ENCODE measurements at places on chromosomes 6 and 20.
A peak's percentile ranks its signal among the peaks of the same experiment; 100 is the strongest.

DNA sequence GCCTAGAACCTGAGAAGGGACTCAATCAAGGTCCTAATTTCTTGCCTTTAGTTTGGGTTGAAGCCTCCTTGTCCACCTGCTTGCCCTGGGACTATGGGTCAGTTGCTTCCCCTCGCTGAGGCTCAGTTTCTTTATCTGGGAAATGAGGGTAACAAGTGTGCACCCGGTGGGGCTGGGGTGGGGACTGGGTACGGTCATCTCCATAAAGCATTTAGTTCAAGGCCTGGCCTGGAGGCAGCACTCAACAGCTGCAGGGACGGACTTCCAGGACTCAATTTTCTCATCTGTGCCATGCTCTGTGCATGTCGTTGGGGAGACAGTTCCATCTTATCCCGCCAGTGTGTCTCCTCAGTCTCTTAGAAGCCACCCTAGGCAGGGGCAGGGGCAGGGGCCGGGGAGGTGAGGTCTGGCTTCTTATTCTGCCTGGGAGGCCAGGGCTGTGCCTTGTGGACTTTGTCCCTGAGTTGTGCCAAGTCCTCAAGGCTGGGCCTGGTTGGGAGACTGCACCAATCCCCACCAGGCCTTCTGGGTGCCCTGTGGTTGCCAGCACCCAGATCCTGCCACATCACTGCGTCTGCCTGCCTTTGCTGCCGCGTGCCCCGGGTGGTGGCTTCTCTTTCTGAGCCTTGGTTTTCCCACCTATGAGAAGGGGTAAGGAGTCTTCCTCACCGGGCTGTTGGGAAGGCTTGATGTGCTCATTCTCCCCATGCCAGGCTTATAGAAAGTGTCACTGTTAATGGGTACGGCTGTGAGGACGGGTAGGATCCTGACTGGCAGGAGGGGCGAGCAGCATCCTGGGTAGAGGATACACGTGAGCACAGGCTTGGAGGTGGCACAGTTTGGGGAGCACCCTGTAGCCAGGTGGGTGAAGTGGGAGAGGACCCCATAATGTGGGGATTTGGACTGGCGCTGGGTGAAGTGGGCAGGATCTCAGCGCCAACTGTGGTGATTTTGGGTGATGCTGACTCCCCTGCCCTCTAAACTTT lies 8.6 kb downstream of the SRC start:
- no peak for DNase-seq

- no peak for DNase-seq
These were observed 75.2 kb upstream of the PMEPA1 start for GRCh38 chr20:57785061-57785460.

DNA sequence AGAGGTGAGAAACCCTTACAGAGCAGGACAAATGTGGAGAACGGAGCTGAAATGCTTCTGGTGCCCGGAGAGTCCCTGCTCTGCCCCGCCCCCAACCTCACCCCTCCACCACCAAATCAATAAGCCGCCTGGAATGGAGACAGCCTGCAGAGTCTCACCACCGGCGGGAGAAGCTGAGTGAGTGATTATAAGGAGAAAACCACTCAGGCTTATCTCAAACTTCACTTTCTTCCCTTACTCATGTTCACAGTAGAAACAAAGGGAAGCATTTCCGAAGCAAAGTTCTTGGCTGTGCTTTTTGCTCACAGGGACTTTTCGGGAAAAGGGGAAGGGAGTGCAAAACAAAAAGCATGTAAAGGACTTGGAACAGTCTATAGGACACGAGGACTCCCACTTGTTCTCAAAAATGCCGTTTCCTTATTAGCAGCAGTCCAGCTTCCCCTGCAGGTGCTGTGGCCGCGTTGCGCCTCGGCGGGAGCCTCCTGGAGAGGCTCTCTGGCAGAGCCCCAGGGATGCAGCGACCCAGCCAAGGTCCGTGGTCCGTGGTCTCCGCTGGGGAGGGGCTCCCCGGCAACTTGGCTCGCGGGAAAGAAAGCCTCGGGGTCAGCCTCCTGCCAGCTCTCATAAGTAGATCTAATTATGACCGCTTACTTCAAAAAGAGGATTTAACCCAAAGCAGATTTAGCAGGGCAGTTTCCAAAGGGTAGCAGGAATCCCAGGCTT lies 64.8 kb upstream of the TMEM30A start:
- peak; percentile 27 for DNase-seq

GRCh38 chr6:112034616-112034995 lies 19.3 kb upstream of the CCN6 start:
- no peak for DNase-seq

- no peak for DNase-seq
These were observed 5.8 kb upstream of the SRXN1 start for GRCh38 chr20:658731-659291.

DNA sequence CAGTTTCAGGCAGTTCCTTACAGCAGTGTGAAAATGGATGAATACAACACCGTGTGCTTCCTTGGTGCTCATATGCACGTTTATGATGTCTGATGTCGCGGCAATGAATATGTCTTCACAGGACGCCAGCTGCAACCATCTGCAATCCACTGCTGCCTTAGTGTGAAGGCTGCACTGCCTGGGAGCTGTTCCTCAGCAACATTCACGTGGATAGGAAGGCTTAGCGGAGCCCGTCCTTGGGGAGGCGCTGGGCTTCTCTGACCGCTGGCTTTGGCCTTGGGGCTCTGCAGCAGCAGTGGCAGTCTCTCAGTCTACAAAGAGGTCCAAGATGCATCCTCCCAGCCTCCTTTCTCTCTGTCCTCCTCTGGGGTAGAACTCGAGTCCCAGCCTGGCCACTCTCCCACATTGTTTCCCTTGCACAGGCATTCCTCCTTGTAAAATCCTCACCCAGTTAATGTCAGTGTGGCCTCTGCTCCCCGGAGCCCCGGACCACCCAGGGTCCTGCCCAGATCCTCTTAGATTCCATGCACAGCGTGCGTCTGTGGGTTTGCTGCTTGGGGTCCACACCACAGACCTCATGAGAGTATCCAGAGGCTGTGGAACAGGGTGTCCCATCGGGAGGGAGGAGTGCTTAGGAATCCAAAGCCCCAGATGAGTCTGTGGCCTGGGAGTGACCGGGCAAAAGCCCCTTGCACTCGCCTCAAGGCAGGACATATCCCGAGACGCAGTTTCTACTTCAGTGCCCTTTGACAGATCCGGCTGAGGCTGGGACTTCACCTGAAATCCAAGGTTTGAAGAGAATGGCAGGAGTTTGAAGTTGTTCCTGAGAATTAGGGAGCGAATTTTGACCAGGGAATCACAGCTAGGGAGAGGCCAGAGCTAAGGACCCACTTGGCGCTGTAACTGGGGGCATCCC lies 181.3 kb downstream of the THBS2 start:
- DNase-seq, result no peak

DNA sequence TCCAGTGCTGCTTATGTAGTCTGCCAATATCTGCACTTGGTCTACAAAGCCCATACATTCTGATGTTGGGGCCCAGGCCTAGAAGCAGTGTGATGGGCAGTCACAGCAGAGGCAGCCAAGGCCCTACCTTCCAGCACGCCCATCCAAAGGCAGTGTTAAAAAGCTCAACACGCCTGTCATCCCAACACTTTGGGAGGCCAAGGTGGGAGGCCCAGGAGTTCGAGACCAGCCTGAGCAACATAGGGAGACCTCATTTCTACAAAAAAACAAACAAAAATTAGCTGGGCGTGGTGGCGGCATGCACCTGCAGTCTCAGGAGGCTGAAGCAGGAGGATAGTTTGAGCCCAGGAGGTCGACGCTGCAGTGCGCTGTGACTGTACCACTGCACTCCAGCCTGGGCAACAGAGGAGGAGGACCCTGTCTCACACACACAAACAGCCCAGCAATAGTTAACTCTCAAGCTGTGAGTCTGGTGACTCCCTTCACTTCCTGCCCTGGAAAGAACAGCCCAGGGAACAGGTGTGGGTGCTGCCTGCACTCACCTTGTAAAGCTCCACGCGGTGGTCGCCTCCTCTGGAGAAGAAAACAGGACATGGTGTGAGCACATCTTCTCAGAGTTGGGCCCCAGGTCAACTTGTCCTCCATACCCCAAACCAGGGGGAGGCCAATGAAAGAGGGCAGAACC lies 68.8 kb downstream of the PYGB start:
- DNase-seq, result no peak

GRCh38 chr6:32424589-32425300 lies 14.9 kb upstream of the HLA-DRA start:
- DNase-seq, result no peak

GRCh38 chr6:29627755-29628418 lies 5.1 kb downstream of the GABBR1 start:
- DNase-seq, result peak; percentile 84

DNA sequence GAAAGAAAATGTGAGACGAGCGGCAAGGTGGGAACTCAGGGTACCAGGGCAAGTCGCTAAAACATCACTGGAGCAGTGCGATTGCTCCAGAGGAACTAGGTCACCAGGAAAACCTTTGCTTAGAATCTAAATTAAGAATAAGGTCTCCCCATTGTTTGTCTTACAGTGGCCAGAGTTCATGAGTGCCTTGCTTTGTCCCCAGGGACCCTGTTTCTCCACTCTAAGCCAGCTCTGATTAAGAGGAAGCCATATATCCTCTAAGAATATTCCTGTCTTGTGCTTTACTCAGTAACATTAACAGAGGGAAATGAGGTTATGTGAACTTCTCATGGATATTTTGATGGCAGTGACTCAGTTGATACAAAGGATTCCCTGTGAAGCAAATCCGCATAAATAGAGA lies 305.8 kb downstream of the CD83 start:
- peak; percentile 67 for DNase-seq

DNA sequence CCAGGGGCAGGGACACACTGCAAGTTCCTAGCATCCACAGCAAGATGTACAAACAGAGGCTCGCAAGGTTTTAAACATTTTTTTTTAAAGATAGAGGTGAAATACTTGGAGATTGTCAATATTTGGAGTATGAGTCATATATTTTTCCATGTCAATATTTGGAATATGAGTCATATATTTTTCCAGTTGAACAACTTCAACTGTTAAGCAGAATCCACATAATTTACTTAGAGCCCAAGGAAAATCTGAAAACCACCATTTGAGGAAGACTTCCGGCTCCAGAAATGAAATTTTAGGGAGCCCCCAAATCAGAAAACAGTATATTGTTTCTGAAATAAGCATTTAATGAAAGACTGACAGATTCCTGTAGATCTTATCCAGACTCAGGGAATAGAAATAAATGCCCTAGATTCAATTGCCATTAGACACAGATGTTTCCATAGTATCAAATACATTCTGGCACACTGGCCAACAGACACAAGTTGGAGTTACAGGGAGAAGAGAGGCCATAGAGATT lies 51.6 kb upstream of the FAM184A start:
- peak; percentile 70 for DNase-seq

DNA sequence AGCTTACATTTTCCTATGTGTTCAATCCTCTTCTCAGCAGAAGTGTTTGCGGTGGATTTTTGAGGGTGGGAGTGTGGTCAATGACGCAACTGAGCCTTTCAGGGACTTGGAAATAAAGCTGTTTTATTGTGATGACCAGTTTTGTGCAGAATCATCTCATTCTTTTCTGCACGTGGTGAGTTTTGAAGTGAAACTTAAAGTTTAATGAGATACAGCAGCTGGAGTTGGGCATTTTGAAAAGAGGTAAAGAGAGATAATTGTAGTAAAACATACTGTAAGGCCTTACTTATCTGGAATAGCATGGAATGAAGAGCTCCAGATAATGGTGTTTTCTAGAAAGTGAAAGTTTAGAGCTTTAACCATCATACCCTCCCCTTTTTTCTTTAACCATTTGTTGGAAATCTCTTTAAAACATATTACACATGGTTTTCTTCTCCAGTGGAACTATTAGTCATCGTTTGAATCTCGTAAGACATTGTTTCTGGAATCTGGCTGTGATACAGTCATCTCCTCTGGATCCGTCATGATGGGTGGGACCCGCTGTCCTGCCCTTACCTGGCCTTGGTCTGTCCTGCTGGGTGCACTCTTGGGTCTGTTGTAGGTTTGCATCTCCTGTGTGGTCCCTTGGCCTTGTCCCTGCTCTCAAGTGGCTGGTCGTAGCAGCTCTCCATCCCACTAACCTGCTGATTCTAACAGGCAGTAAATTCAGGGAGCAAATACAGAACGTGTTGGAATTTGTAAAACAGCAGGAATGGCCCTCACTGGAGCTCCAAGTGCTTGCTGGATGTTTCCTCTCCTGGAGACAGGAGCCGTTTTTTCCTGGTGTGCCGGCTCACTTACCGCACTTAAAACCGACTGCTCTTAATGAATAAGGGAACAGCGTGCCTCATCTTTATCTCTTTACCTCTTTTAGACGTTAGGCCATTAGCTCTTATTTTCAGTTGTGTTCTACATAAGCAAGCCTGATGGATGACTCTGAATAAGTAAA lies 29.8 kb downstream of the UST start:
- peak; percentile 78 for DNase-seq

DNA sequence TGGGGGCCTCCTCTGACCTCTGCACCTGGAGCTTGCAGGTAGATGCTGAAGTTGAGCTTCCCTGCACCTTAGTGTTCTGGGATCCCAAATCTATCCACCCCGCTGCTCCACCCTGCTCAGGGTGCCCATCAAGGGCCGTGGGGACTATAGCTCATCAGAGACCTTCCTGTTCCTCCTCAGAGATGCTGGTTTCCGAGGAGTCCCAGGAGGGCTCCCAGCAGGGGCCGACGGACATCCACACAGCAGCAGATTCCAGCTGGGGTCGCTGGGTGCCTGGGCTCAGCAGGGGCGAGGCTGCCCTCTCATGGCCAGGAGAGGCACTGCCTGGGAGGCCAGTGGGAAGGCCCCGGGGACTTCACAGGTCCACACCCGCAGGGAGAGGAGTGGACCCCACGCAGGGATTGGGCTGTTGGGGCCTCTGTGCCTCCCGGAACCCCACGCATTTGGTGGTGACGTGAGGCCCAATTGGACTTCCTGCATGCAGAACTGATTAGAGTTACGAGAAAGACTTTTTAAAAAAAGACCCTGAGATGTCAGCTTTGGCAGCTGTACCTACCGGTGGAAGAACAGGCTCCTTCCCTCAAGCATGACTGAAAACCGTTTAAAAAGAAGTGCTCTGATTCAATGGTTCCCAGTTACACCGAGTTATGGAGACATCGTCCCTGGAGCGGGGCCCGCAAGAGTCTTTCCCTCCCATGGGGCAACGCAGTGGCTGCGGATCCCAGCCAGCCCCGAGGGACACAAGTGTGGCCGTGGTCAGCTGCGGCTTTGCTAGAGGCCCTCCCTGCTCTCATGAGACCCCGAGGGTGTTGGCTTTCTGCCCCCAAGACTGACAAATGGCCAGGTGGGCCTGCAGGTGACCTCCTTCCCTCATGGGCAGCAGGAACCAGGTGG lies 25.3 kb upstream of the SLCO4A1 start:
- peak; percentile 75 for DNase-seq

- no peak for DNase-seq
These were observed 1.7 kb downstream of the SLC22A23 start for GRCh38 chr6:3455147-3455568.

- peak; percentile 29 for DNase-seq
These were observed 530.8 kb downstream of the BCKDHB start for GRCh38 chr6:80637312-80637711.

DNA sequence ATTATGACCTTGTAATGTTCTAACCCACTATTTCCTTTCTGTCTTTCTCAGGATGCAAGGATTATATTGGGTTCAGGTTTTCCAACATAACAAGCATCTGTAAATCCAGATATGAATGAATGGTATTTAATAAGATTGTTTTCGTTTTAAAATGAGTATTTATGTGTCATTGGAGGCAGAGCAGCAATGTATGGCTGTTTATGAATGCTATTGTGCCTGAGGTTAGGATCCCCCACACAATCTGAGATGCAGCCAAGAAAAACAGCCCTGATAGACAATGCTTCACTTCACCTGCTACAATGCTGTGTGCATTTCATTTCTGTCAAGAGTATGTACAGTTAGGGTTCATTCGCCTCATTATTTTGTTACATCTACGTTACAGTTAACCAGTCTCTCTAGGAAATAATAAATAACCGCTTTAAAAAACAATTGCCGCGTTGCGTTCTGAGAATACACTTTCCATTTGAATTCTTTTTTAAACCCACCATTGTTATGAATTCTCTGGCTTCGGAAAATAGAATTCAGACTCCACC lies 19.6 kb downstream of the TFAP2A start:
- DNase-seq, result no peak

Data from cardiac fibroblast (primary cell).